ENCODE measurements at places on chromosomes 13 and 19.

- DNase-seq: no peak
Observed at GRCh38 chr19:53958168-53958571, 4.6 kb upstream of the CACNG8 start.

DNA sequence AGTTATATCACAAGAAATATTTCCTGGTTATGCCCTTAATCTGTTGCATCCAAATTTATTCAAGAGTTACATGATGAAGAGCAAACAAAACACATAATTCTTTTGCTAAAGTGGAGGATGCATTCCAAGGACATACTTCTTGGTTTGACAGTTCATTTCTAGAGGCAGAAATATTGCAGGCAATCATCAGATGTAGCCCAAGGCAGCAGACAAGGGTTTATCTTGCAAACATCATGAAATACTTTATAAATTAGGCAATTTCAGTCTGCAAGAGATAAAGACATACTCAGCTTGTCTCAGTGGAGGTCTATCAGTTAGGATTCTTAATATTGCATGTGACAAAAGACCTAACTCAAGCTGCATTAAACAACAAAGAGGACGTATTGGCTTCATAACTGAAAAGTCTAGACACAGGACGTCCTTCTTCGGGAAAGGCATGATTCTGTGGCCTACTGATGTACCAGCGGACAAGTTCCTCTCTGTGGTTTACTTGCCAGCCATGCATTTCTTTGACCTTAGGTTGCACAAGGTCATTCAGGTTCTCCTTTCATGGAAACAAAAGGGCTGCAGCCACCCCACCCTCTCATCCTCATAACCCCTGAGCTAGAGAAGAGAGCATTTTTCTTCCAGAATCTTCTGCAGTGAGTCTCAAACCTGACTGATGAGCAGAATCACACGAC lies 204.1 kb downstream of the KATNAL1 start:
- no peak for DNase-seq

- DNase-seq: no peak
Observed at GRCh38 chr19:55597501-55597921, 1.8 kb downstream of the FIZ1 start.

GRCh38 chr13:76014406-76015318 lies 378.5 kb downstream of the LMO7 start:
- DNase-seq: no peak

- no peak for DNase-seq
Observed at GRCh38 chr13:36536546-36536945, 104.3 kb downstream of the CCNA1 start.

GRCh38 chr13:73861136-73861535 lies 273.1 kb downstream of the KLF12 start:
- no peak for DNase-seq

GRCh38 chr13:67651908-67652465 lies 421.9 kb upstream of the PCDH9 start:
- peak; percentile 51 for DNase-seq

DNA sequence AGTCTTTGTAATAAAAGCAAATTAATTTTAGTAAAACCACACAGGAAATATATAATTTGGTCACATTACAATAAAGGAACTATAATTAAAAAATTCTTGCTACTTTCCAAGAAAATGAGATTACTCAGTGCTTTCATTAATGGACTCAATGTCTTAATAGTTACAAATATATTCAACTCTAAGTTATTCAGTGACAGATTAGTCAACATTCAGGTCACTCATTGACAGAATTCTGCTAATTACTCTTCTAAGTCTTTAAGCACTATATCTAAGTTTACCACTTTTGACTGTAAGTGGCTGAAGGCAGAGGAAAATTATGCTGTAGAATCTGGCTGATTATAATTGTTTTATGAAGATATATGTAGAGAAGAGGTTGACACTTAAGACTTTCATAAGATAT lies 1365.0 kb downstream of the EFNB2 start:
- no peak for DNase-seq

GRCh38 chr13:52414051-52414450 lies 8.1 kb upstream of the THSD1 start:
- no peak for DNase-seq

DNA sequence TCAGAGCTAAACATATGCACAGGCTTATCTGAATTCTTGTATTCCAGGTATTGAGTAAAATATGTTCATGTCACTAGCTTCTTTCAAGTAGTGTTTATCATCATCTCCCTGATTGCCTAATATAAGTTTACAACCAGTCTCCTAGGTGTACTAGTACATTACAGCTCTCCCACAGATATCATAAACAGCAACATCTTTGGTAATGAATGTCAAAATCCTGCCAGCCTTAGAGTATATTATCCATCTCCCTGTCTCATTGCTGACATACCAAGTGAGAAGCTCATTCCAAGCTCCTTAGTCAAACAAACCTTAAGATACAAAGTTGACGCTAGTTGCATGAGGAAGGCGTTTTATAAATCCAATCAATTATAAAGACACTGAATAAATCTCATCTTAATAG lies 689.1 kb upstream of the GPC6 start:
- DNase-seq: no peak

DNA sequence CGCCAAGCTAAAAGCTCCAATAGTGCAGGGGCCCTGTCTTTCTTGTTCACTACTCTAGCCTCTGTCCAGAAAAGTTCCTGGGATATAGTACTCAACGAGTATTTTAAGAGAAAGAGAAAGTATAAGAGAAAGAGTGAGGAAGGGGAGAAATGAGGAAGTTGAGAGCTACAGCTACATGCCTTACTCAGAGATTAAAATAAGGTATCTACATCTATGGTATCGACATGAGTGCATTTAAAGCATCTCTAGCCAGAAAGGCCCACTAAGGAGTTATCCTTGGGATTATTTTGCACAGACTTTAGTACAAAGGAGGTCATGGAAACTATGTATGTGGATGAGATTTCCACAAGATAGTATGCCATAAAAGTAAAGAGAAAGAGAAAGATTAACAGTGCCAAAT lies 28.5 kb downstream of the MYCBP2 start:
- DNase-seq: no peak

DNA sequence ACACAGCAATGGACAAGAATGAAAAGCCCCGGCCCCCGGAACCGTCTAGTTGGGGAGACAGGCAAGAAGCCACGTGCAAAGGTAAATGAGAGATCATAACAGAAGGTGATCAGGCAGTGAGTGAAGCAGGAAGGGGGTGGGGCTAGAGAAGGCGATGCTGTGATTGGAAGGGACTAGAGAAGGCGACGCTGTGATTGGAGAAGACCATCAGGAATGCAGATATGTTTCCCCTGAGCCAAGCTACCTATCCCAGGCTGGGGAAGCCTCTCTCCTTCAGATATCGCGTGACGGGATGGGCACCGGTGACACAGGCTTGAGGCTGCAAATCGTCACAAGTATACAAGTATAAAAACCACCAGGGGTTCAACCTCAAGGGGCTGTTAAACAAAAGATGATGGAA lies 21.8 kb downstream of the DCAF15 start:
- peak; percentile 53 for DNase-seq

DNA sequence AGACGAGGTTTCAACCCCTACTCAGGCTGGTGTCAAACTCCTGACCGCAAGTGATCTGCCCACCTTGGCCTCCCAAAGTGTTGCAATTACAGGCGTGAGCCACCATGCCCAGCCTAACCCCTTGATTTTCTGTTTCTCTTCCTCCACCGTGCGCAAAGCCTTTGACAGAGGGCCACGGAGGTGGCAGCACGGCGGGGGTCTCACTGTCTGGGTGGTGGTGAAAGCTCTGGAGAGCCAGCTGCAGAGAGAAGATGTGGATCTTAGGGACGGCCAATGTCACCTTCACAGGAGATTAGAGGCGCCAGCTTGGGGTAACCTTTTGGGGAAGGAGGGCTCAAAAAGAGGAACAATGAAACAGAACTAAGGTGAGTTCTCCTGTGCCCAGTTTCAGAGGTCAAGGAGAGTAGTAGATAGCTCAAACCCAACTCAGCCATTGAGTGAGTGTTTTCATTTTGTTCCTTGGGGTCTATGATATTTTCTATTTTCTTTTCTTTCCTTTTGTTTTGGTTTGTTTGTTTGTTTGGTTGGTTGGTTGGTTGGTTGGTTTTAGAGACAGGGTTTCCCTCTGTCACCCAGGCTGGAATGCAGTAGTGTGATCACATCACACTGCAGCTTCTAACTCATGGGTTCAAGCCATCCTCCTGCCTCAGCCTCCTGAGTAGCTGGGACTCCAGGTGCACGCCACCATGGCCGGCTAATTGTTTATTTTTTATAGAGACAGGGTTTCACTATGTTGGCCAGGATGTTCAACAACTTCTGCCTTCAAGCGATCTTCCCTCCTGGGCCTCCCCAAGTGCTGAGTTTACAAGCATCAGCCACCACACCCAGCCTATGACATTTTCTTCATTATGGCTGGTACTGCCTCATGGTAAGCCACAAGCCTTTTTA lies 37.7 kb downstream of the GPR42 start:
- no peak for DNase-seq

DNA sequence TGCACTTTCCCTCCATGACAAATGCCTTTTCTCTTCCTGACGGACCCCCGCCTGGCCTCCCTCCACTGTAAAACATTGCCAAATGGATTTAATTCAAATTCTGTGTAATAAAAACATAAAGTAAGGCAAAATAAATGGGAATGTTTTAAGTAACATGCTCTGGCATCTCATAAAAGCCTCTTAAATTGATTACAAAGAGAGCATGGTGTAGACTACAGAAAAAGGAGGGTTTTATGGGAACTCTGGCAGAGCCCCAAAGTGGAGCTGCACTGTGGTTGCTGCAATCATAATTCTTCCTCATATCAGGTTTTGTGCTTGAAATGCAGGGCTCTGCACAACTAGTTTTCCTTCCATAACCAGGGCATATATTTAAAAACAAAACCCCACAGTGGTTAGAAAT lies 44.3 kb upstream of the SIAH3 start:
- DNase-seq: no peak

- DNase-seq: no peak
Observed at GRCh38 chr19:38265213-38265861, 964 bp downstream of the SPINT2 start.

DNA sequence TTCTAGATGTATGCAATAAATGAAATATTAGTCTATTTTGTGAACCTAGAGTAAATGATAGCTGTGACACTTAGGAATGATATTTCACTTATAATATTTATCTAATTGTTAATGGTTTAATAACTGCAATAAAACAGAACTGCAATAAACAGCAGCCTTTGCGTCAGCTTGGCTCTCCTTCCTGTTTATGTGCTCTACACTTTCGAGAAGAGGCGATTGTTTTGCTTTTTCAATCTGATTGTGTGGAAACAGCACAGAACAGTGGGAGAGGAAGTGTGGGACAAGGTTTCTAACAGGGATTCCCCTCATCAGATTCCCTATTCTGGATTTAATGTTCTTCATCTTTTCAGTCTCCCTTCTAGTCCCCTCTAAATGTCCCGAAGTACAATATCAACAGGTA lies 17.3 kb upstream of the TRPC4 start:
- DNase-seq: no peak

DNA sequence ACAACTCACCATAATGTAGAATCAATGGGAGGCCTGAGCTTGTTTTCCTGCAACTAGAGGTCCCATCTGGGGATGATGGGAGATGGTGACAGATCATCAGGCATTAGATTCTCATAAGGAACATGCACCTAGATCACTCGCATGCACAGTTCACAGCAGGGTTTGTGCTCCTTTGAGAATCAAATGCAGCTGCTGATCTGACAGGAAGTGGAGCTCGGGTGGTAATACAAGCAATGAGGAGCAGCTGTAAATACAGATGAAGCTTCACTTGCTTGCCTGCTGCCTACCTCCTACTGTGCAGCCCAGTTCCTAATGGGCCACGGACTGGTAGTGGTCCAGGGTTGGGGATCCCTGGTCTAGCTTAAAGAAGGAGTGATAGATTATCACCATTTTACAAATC lies 33.0 kb downstream of the KPNA3 start:
- no peak for DNase-seq

DNA sequence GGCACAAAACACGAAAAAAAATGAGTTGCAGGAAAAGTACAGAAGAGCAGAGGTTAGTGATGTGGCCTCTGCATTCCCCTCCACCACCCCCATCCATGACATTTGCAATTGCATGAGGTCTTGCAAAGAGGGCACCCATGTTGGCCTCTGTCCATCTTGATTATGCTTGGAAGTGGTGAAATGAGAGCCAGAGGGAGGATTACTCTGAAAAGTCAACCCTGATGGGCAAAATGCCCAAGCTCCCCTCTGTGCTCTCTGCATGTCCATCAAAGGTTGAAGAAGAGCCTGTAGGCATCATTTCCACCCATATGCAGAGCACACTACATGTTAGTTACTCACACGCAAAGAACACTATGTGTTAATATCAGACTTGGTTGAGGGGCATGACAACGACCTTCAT lies 71.4 kb downstream of the SLC15A1 start:
- no peak for DNase-seq

DNA sequence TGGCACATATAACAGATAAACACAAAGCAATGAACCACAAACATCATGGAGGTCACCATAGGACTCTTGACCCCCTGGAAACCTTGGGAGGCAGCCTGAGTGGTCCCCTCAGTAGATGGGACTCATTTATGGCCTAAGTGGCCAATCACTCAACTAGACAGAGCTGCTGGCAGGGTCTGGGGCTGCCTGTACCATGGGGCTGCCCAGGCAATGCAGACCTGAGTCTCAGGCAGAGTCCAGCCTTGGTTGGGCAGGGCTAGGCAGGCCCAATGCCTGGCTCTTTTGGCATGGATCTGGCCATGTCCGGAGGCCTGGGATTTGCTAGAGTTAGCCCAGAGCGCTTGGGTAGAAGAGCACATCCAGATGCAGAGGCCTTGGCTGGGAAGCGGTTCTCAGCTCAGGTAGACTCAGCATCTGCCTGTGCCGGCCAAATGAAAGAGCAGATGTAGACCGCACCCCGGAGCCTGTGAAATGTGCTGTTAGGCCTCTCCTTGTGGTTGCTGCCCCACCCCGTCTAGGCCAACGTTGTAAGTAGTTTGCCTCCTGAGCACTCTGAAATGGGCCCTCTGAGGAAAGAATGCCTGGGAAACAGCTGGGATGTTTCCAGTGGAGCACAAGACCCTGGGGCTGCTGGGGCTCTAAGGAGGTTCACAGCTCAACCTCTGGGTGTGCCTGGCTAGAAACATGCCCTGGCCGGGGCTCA lies 171.2 kb downstream of the ZNF536 start:
- no peak for DNase-seq

- no peak for DNase-seq
Observed at GRCh38 chr13:23081220-23081619, 99.6 kb upstream of the SGCG start.

DNA sequence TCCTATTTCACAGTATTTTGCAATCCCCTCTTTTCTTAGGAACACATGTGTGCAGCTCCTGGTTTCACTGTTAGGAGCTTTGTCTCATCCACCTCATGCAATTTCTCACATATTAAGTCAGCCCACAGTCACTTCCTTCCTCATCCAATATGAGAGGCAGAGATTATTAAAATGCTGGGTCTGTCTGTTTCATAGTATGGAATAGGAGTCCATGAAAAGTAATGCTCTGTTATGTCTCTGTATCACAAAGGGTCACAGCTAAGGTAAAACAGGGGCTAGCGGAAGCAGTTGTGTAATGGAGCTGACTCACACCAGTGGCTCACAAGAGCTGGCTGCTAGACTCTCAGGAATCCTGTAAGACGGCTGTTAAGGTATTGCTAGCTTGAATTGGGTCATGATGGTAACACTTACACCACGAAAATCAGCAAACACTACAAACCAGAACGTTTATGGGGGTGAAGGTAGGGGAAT lies 216.5 kb downstream of the EFNB2 start:
- DNase-seq: no peak
